NCI-H524 treated with DMSO at 0.1 percent for 48 hours (cell line): ENCODE measurements at places on chromosomes 11 and 22.
A peak's percentile ranks its signal among the peaks of the same experiment; 100 is the strongest.

DNA sequence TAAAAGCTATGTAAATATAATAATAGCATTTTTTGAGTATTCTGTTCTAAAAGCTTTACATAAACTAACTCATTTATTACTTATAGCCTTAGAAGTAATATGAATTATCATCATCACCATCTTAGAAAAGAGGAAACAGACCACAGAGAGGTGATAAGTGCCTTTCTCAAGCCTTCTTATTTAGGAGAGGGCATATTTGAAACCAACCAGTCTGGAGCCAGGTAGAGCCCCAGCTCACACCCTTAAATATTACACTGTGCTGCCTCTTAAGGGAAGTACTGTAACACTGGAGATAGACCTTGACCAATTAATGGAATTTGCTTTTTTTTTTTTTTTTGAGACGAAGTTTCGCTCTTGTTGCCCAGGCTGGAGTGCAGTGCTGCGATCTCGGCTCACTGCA is 2.3 kb downstream of the BCO2 start:
- DNase-seq, result no peak

GRCh38 chr11:103315248-103315647 is 206.0 kb downstream of the DYNC2H1 start:
- no peak for DNase-seq

DNA sequence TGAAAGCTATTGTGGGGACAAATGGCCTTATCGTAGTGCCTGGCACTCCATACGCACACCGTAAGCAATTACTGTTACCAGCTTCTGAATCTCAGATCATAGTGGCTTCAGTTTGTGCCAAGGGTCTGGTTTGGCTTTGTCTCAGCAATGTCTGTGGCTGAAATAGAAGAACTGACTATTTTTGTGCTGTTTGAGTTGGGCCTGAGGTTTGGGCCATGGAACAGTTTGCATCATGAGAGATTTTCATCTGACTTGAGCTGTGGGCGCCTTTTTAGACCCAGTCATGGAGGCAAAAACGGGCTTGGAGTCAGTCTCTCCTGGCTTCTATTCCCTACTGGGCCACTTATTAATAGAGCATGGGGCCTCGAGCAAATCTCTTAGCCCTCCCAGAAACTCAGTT is 121.1 kb upstream of the CRYBB3 start:
- DNase-seq, result no peak

- peak; percentile 30 for DNase-seq
Measured at GRCh38 chr11:112514011-112514740, 253.5 kb upstream of the PLET1 start.

- DNase-seq, result no peak
Measured at GRCh38 chr11:8242118-8242475, 21.6 kb downstream of the LMO1 start.

DNA sequence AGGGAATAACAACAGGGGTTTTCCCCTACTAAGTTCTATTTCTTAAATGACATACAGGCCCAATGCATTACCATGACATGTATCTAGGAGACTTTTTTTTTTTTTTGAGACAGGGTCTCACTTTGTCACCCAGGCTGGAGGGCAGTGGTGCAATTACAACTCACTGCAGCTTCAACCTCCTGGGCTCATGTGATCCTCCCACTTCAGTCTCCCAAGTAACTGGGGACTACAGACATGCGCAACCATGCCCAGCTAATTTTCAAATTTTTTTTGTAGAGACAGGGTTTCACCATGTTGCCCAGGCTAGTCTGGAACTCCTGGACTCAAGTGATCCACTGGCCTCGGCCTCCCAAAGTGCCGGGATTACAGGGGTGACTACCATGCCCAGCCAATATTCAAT is 7.5 kb downstream of the CPSF7 start:
- DNase-seq, result no peak

GRCh38 chr11:15816260-15816871 is 540.0 kb downstream of the SOX6 start:
- no peak for DNase-seq

DNA sequence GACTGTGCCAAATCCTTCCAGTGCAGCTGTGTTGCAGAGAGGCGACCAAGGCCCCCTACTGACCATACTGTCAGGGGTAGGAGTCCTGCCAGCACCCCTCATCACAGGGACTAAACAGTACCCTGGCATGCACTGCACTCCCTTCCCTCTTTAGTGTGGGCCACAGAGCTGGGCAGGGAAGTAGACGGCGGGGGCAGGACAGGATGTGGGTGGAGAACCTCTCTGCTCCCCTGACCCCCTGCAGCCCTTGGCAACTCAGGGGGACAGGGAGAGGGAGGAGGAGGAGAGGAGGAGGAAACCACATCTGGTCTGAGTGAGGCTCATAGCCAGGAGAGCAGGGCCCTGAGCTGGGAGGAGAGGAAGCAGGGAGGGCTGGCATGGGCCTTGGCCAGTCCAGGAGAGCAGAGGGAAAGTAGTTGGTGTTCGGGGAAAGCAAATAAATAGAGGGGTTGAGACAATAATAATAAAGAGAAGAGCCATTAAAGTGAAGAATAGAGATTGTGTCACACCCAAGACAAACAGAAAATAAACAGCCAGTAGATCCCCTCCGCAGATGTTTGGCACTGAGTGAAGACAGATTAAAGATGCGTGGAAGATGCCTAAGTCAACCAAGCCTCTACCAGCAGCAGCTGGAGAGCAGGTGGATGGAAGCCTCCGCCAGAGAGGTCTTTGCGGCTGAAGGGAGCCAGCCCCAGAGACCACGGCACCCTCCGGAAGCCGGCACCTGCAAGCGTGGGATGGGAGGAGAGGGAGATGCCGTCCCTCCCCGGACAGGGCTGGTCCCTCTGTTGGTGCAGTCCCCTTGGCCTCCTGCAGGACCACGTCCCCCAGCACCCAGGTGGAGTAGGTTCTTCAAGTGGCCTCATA is 61.5 kb downstream of the RPUSD4 start:
- DNase-seq, result no peak

DNA sequence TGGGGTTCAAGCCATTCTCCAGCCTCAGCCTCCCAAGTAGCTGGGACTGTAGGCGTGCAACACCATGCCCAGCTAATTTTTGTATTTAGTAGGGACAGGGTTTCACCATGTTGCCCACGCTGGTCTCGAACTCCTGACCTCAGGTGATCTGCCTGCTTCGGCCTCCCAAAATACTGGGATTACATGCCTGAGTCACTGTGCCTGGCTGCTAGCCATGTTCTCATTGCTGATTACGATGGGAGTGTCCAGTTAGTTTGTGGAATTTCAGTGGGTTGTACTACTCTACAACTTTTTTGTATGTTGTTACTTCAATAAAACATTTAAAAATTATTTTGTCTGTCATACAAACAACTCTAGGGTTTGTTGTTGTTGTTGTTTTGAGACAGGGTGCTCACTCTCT is 4.8 kb upstream of the VPS11 start:
- DNase-seq, result no peak

DNA sequence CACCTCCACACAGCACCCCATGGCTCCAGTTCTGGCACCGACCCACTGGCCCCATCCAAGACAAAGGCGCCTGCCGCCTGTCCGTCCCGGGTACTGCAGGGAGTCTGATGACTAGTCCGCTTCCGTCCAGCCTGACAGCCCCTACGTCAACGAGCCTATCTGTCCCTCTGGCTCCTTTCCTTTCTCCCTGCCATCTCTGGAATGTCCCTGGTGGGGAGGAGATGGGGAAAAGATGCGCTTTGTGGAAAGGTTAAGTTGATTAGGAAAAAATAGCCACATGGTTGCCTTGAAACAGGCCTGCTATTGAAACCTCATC is 10.4 kb downstream of the PDGFB start:
- DNase-seq, result no peak

- no peak for DNase-seq
Measured at GRCh38 chr11:30345644-30346043, 22.7 kb downstream of the ARL14EP start.

- DNase-seq, result no peak
Measured at GRCh38 chr22:50245214-50246072, 620 bp upstream of the TUBGCP6 start.

- no peak for DNase-seq
Measured at GRCh38 chr11:6474806-6475500, 1.2 kb upstream of the TRIM3 start.

- DNase-seq, result no peak
Measured at GRCh38 chr11:3232956-3233355, 739 bp upstream of the MRGPRE start.

DNA sequence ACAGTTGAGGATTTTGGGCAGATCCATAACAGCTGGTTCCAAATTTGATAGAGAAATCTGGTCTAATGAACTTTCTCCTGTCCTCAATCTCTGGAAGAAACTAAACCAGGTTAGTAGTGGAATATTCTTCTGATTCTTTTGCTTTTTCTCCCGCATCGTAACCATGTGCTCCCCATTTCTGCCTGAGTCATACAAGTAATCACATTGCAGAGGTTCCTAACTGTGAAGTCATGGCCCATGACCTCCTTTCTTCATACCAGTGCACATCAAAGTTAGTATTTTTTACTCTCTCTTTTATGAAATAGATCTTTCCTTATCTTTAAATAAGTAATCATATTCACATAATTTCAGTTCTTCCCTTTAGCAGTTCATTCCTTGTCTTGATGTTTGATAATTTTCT is 249.0 kb downstream of the DYNC2H1 start:
- no peak for DNase-seq

DNA sequence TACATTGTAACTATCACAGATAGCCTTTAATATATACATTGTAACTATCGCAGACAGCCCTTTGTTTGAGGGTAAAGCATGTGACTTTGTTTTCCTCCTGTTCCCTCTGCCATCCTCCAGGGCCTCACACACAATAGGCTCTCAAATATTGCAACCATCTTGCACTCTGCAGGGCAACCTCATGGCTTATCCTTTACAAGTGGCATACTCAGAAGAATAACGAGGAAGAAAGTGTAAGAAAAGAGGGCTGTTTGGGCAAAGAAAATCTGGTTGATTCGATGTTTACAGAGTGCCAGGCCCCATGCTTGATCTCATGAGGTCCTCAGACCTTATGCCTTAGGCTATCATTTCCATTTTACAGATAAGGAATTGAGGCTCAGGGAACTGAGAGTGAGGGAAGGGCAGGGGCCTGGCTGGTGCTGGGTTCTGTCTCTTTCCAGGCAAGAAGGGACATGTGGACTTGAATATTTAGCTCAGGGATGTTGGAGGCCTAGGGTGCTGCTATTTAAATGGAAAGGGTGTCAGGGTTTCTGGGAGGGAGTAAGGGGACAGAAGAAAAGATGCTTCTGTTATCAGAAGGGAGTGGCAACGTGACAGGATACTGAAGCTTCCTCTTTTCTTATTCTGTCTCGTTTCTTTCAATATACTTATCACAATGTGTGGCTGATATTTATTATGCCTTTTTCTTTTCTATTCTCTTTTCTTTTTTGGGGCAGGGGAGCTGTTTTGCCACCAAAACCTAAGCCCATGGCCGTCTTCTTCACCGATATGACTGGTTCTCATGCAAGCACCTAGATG is 1.1 kb upstream of the SAMM50 start:
- DNase-seq, result no peak

DNA sequence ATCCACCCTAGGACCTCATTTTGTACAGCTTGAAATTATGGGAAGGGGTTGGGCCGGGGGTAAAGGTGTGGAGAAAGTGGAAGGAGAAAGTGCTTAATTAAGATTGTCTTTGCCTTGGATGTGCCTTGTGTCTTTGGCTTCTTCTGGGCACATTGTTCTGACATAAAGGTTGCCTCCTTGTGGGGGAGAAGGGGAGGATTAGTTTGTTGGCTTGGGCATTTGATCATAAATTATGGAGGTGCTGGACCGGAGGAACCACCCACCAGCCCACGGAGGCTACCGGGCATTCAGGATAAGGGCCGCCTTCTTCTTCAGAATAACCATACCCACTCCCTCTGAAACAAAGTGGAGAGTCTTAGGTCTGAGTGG is 1.3 kb downstream of the PAFAH1B2 start:
- DNase-seq, result no peak

- no peak for DNase-seq
Measured at GRCh38 chr11:82043316-82043715, 690.3 kb downstream of the FAM181B start.

DNA sequence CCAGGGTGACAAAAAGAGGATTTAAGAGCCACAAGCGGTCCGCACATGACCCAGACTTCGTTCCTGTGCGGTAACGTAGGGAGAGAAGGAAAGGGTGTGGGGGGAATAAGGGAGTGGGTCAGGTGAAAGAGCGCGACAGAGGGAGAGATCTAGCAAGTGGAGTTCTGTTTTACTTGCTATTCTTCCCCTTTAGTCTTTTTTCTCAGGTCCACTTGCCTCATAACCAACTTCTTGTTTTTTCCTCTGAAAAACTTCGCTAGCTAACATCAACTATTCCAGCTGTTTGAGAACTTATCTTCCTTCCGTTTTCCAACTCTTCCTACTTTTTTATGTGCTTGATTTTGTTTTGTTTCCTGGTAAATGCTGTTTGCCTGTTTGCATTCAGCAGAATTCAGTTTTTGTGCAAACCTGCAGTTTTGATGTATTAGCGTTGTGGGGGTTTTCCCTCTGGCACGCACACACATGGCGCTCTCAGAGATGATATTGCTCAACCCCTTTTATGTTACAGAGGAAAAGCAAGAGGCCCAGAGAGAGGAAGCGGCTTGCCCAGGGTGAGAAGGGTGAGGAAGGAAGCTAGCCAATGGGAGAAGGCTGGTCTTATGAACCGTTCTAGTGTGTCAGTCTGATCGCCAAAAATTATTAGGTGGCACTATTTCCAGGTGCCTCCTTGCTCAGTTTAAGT is 592 bp upstream of the CTSC start:
- no peak for DNase-seq

DNA sequence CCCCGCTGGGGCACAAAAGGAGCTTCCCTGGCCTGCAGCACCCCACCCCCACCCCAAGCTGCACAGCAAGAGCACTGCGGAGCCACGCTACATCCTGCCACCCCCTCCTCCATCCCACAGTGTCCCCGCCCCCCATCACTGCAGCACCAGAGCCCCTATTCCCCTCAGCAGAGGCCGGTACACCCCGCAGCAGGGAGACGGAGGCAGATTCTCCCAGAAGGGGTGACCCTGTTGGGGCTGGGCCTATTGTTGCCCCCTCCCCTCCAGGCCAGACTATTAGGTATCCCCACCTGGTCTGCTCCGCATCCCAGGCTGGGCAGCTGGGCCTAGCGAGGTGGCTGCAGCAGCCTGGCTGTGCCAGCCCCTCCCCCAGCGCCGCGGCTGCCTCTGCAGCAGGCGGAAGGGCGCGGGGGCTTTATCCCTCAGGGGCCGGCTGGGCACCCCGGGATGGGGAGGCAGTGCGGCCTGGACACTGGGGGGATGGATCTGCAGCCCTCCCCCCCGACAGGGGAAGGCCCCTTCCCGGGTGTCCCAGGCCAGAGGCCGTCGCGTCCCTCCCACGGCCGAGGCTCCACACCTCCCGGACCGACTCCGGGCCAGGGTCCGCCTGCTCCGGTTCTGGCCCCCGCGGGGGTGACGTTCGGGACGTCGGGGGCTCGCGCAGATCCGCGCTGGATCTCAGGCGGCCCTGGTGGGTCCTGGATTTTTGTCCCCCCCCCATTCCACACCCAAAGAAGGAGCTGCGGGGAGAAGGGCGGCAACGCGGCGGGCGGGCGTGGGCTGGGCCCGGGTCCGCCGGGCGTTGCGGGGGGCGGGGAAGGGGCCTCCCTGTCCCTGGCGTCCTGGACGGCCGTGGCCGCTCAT is 943 bp downstream of the DUSP8 start:
- DNase-seq, result no peak

GRCh38 chr11:82045748-82046457 is 687.8 kb downstream of the FAM181B start:
- DNase-seq, result no peak
